ENCODE measurements at places on chromosomes 5 and 9.

DNA sequence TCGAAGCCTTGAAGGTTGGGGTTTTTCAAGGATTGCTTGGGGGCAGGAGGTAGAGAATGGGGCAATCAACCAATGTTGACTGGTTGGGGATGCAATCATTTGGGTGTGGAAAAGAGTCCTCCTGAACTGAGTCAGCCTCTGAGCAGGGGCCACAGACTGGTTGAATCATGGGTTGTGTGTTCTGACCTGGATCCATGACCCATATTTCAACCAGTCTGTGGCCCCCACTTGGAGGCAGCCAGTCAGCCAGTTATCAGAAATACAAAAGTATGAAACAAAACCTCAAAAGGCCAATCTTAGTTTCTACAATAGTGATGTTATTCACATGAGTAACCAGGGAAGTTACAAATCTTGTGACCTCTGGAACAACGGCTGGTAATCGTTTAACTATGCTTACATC lies 81.4 kb upstream of the RANBP6 start:
- DNase-seq = no peak

- DNase-seq = no peak
Measured at GRCh38 chr5:131671409-131671808, 36.4 kb upstream of the RAPGEF6 start.

DNA sequence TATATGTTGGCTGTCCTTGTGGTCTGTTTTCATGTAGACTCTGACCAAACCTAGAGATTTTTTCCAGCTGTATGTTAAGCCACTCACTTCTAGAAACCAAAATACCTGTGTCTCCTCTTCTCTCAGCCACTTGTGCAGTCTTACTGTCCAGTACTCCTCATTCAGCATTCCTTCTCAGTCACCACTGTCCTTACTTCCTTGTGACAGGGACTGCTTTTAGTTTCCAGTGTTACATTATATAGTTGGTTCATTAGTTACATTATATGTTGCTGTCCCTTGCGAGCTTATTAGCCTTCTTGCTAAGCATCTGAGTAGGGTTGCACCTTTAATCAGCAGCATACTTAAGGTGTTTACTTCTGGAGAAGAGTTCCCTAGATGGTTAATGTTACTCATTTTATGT lies 4.3 kb downstream of the ATP6V1G1 start:
- DNase-seq = no peak

- no peak for DNase-seq
Measured at GRCh38 chr5:11724940-11725339, 179.3 kb downstream of the CTNND2 start.

- no peak for DNase-seq
Measured at GRCh38 chr9:24832307-24832706, 286.6 kb upstream of the IZUMO3 start.

- no peak for DNase-seq
Measured at GRCh38 chr9:72396247-72397091, 31.5 kb upstream of the ZFAND5 start.

DNA sequence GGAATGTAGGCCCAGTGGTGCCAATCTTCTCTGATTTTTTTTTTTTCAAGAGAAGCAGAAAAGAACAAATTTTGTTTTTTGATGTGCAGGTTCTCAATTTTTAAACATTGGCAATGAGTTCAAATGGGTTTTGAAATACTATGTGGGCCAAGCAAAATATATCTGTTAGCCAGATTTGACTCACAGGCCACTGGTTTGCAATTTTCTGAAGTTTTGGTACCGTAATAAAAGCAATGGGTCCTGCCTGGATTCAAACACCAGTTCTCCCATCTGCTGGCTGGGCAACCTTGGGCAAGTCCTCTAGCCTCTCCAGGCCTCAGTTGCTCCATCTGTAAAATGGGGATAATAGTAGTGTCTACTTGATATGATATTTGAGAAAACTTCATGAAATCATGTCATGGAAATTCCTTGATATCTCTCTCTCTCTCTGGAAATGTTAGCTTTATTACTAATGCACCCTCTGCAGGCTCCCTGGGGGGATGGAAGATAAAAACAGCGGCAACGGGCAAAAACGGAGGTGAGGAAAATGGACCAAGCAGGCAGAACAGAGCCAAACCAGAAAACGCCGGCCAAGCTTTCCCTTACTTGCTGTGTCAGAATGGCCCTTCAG lies 63.4 kb downstream of the SMIM23 start:
- no peak for DNase-seq

- no peak for DNase-seq
Measured at GRCh38 chr9:16815079-16815478, 55.4 kb downstream of the BNC2 start.

- no peak for DNase-seq
Measured at GRCh38 chr5:132209131-132209530, 18.5 kb downstream of the P4HA2 start.

- peak; percentile 23 for DNase-seq
Measured at GRCh38 chr5:117590944-117591343, 1016.3 kb upstream of the SEMA6A start.

DNA sequence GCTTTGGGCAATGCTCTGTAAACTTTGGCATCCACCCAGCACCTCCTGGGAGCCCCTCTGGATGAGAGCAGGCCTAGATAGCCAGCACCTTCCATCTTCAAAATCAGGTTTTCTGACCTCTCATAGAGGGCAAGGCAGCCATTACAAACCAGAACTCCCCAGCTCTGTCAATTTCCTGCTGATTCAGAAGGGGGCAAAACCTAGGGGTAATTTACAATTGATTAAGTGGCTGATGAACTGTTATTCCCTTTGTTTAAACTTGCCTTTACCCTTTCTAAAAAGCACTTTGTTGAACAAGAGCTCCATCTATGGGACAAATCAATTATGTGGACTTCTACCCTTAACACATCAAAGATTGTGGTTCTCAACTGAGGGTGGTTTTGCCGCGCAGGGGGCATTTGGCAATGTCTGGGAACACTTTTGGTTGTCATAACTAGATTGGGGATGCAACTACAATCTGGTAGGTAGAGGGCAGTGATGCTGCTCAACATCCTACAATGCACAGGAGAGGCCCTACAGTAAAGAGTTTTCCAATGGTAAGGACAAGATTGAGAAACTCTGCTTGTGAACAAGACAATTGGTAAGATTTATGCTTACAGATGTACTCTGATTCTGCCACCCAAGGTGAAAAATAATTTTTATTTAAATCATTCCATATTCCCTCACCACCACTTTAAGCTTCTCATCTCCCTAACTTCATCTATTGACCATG lies 184.1 kb downstream of the MARCHF11 start:
- no peak for DNase-seq

DNA sequence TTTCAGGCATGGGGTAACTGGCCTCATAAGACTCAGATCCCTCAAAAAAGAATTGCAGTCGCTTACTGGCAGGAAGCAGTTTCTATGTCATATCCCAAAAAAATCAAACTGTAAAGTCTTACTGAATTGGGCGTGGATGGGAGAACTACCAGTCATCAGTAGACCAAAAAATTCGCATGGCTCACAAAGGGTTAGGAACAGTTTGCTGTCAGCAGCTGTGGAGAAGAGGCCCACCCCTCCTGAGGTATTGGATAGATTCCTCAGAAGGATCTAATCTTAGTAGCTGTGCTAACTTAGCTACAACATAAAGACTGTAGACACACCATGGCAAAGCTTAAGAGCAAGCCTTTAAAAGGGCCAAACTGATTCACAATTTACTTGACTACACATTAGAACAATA lies 478.3 kb upstream of the FTMT start:
- no peak for DNase-seq

DNA sequence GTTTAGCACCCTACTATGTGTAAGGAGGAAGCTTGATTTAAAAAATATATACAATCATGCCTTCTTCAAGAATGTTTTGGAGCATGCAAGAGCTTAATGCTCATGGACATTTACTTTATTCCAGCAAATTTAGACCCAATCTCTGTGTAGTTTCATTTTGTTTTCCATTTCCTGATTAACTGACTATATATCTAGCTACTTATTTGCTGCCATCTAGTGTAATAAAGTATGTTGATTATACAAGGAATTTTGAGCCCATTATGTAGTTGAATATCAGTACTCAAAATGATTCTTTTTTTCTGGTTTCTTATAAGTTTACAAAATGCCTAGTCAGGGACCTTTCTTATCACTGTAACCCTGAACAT lies 100.0 kb upstream of the CCDC152 start:
- no peak for DNase-seq

DNA sequence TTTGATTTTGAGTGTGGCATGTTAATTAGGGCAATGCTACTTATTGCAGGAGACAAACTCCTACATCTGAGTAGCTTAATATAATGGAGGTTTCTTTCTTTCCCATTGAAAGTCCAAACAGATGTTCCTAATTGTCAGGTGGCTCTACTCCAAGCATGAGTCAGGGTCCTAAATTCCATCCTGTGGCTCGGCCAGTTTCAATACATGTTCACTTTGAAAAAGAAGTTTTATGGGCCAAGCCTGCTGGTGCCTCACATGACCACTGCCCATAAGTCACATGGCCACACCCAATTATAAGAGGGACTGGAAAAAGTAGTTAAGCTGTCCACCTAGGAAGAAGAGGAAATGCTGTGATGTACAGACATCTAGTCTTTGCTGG lies 170.4 kb downstream of the ARRDC3 start:
- no peak for DNase-seq

- DNase-seq = no peak
Measured at GRCh38 chr9:726005-726404, 115.5 kb upstream of the DMRT1 start.

- no peak for DNase-seq
Measured at GRCh38 chr5:115695310-115695880, 69.6 kb upstream of the TMED7 start.

DNA sequence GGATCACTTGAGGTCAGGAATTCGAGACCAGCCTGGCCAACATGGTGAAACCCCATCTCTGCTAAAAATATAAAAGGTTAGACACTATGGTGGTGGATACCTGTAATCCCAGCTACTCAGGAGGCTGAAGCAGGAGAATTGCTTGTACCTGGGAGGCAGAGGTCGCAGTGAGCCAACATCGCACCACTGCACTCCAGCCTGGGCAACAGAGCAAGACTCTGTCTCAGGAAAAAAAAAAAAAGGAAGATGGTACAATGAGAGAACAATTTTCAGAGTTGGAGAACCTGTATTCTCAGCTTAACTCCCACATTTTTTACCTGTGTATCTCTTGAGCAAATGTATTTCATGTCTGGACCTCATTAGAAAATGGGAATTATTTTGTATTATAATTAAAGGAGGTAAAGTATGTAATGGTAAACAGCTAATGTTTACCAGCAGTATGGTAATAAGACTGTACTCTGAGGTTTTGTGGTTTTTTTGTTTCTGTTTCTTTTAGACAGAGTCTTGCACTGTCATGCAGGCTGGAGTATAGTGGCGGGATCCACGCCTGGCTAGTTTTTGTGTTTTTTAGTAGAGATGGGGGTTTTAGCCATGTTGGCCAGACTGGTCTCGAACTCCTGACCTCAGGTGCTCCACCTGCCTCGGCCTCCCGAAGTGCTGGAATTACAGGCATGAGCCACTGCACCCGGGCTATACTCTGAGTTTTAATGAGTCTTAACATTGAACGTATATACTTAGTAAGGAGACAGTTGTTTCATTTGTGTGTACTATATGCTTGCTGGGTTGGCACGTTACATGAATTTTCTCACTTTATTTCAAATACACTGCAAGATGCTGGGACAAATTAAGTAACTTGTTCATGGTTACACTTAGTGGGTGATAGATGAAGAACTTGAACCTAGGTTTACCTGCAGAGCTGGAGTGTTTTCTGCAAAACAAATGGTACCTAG lies 16.2 kb downstream of the UHRF2 start:
- DNase-seq = no peak

DNA sequence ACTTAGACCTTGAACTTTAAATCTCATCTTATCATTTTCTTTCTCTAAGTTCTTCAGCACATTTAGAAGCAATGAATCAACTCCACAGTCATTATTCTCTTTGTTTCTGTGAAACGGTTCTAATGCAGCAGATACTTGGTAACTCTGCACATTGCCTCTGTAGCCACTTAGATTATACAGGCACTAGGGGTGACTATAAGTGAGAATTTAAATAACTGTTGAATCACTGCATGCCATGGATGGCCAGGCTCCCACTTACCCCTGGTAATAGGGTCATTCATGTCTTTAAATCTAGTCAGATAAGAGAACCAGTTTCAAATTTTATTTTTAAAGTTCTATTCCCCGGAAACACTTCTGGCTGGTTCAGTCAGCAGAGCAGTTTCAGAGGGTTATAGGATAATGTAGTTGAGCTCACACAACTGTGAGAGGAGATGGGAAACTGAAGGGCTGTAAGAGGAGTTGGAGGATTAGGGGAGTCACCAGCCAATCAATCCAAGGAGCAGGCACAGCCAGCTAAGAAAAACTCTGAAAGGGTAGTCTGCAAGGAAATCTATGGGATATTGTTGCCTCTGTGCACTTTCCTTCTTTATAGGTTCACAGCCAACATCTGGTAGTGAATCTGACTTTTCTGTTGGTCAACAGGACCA lies 4.2 kb upstream of the MINAR2 start:
- no peak for DNase-seq

- no peak for DNase-seq
Measured at GRCh38 chr5:74619308-74619707, 21.2 kb downstream of the ENC1 start.

DNA sequence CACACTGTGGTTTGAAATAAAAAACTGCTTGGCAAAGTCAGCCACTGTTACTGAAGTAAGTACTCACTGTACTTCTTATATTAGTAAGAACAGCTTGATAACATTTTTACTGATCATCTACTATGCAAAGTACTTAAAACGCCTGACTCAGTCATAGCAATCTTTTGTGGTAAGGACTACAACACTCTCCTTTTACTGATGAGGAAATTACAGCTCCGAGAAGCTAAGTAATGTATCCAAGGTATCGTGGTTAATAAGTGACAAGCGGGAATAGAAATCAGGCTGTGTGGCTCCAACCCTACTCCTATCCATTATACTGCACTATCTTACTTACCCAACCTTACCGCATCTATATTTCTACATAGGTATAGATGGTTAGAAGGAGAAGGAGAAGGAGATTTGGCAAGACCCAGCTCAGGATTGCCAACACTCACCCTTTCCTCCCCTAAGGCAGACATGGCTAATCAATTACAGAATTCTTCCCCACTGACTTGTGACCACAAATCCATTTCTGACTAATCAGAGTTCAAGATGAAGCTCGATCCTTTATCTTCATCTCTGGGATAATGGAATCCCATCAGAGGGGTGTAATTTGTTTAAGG lies 281.4 kb downstream of the SPOCK1 start:
- no peak for DNase-seq

DNA sequence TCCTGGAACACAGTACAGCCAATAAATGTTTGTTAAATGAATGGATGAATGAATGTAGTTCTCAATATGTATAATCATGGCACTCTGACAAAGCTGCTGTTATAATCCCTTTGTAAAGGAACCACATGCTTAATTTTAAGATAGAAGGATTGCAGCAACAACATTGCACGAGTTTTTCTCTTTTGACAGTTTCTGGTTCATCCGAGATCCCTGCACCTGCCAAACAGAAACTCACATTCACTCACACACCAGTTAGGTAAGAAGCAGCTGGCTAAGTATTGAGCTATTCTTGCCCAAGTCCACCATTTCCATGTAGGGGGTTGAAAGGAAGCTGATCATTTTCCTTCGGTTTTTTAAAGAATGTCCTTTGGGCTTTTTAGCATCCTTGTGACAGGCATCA lies 133.7 kb upstream of the MAP1B start:
- DNase-seq = no peak
